ENCODE measurements at places on chromosomes 2 and 18.
A peak's percentile ranks its signal among the peaks of the same experiment; 100 is the strongest.

DNA sequence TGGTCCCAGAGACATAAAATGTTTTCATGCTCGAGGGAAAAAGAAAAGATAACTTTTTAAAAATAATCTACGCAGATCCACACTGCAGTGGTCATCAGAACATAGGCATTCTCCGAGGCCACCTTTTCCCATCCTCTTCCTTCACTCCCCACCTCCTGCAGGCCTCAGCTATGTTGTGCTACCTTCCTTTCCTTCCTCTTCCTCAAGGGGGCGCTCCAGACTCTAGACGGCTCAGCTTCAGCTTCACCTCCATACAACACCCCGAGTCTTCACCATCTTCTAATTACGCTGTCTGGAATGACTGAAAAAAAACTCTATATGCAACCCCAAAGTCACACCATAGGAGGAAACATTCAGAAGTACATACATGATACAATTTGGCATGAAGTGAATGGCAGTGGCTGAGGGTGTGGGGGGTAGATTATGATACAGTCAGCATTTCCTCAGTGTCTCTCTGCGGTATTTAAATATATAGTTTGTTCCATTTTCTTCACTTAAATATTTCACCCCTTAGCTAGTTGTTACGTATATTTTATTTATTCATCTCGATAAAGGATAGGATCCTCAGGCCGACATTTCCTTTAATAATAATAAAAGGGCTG is 583.6 kb downstream of the IRS1 start:
- DNase-seq = no peak

DNA sequence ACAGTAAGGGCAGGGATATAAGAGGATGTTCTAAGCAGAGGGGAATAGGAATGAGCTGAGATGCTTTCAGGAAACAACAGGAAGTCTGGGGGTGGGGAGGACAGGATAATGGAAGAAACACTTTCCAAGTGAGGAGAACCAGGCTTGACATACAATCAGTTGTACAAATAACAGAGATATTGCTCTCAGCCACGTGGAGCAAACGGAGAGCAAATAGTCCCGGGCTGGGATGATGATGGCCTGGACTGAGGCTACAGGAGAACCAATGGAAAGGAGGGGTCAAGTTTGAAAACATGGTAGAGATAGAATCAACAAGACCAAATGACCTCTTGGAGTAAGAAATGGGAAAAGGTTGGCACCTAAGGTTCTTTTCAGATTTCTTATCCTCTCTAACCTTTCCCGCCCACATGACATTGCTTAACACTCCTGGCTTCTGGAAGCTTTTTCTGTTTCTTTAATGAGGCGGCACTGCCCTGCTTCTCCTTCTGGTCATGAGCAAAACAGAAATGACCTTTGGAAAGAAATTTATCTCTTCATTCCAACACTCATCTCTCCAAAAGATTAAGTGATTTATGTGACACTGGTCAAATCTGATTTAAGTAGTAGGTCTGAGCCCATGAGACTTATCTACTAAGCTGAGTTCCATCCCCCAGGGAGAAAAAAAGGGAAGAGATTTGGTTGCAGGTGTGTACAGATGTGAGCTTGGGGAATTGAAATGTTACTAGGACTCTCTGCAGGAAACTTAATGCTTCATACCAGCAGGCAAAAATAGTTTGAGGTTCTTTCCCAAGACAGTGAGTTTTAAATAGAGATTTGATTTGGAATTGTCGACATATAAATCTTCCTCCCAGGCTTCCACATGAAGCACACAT is 442.9 kb upstream of the HNRNPA3 start:
- no peak for DNase-seq

DNA sequence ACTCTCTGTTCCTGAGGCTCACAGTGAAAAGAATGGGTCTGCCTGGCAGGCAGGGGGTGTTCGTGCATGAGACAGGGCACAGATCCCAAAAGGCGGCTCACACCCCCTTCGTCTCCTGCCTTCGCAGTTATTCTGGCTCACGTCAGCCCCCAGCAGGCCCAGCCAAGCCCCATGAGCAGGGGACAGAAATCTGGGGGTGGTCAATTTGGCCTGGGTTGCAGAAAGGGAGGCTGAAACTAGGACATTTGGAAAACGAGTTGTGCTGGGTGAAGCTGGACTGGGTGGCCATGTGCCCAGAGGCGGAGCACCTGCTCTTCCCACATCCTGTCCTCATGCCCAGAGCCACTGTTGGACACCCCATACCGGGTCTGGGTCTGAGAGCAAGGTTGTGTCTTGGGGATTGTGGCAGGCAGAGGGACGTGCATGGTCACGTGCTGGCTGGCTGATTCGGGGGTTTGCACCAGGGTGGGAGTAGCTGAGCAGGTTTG is 99.0 kb upstream of the MCFD2 start:
- DNase-seq = no peak

GRCh38 chr18:50819027-50819727 is 639 bp downstream of the MRO start:
- DNase-seq = no peak

DNA sequence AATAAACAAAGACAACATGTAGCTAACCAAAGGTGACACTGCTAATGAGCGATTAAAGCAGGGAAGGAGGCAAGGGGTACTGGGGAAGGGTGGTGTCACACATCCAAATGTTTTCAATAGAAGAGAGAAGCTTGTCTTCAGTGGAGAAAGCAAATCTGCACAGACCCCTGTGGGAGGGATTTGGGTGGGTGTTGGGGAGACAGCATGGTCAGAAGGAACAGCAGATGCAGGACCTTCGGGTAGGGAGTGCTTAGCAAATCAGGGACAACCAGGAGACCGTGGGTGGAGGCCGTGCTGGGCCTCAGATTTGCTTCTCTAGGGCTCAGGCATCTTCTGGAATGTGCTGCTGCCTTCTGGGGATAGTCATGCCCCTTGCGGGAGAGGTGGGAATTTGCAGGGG is 185.3 kb upstream of the RAB6C start:
- no peak for DNase-seq

- no peak for DNase-seq
Measured at GRCh38 chr2:183164650-183165015, 40.4 kb downstream of the NUP35 start.

DNA sequence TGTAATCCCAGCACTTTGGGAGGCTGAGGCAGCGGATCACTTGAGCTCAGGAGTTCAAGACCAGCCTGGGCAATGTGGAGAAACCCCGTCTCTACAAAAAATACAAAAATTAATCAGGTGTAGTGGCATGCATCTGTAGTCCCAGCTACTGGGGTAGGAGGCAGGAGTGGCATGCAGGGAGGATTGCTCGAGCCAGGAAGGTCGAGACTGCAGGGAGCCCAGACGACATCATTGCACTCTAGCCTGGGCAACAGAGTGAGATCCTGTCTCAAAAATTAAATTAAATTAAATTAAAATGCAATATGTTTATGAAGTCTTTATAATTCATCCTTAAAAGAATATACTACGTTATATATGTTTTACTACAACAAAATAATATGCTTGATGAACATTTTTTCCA is 38.1 kb downstream of the CHN1 start:
- no peak for DNase-seq

DNA sequence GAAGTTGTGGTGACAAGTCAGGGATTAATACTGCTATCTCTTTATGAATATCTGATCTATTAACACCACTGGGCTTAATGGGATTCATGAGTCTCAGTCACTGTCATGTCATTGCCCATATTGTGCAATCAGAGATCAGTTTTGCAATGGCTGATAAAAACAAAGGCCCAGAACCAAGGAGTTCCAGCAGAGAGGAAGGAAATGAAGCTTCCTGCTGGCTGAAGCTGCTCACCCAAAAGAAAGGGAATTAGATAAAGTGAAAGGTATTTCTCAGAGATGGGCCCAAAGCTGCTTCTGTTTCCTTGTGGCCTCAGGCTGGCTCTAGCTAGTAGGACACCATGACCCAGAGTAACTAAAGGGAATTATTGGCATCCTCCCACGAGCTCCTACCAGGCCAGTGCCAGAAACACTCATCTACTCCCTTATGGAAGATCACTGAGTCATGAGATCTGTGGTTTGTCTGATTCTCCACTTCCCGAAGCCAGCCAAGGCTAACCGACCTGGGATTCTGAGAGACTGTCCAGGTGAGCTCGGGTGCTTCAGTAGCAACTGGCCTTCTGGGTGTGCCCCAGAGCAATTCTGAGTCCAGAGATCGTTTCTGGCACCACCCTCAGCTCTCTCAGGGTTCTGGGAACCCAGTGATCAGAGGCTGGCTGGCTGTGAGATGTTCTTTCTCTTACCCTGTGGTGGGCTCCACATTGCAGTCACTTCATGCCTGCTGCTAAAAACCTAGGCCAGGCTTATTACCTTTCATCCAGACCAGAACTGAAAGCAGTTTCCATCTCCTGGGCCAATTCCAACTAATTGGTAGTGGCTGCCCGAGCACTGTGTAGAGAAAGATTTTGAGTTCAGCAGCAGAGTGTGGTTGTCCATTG is 129.5 kb upstream of the PELI1 start:
- peak; percentile 80 for DNase-seq

DNA sequence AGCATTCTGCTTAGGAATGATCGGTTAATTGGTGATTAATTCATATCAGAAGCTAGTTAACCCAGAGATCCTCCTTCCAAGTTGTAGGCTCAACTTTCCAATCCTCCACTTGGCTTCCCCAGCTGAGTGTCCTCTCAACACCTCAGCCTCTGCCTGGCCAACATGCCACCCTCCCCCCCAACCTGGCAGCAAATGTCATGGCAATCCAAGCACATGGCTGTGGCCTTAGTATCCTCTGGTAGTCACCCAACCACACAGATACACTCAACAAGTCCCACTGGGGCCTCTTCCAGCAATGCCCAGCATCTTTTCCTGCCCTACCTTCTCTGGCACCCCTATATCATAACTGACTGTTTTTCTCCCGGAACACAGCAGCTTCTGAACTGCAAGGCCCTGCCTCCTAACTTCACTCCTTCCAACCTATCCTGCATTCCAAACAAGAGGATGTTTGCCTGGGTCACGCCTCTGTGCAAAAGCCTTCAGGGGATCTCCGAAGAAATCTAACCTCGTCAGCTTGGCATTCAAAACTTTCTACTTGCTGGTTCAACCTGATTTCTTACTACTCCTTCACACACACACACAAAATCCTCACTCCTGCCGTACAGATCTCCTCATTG is 195.0 kb downstream of the CYP26B1 start:
- DNase-seq = no peak

- peak; percentile 55 for DNase-seq
Measured at GRCh38 chr18:48800876-48801727, 149.7 kb downstream of the SMAD7 start.

GRCh38 chr2:165624470-165624800 is 154.9 kb downstream of the CSRNP3 start:
- no peak for DNase-seq
